ENCODE measurements at places on chromosomes 5 and 9.

DNA sequence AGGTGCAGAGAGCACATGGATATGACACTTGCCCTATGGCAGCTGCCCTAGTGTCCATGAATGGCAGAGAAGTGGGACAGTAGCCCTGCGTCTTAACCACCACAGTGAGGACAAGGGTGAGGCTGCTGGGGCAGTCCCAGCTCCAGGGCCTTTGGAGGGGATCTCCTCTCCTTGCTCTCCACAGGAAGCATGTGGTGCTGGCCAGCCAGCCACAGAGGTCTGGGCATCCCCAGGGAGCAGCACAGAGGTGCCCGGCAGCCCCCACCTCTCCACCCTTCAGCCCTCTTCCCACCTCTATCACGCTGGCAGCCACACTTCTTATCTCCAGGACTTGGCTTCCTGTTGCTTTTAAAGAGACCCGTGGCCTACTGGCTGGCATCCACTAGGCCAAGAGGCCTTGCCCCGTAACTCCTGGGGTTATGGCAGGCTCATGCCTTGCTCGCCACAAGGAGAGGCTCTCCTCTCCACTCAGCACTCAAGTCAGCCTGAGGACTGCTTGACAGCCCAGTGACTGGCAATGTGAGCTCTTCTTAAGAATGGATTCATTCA, 21.9 kb downstream of the CSF2 start:
- no peak for DNase-seq

GRCh38 chr5:83839256-83839655, 118.6 kb upstream of the HAPLN1 start:
- no peak for DNase-seq

DNA sequence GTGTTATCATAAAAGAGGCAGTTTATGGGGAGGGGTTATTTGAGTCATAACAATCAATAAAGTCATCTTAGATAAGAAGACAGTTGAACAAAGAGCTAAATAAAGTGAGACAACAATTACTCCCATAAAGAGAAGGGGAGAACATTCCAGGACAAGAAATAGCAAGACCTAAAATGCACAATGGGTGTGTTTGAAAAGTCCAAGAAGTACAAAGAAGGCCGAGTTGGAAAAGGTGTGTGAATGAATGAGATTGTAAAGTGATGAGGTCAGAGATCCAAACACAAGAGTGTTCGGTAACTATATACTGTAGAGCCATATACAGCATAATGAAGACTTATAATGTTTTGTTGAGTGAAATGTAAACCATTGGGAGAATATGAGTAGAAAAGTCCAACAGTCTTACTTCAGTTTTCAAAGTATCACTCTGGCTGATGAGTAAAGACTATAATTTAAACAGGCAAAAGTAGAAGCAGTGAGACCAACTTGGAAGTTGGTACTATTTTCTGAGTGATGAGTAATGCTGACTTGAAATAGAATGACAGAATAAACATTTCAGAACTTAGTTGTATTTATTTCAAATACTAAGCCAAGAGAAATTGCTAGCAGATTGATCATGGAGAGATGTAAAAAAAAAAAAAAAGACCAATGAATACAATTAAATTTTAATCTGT, 868.7 kb upstream of the CDH9 start:
- DNase-seq: peak; percentile 5

DNA sequence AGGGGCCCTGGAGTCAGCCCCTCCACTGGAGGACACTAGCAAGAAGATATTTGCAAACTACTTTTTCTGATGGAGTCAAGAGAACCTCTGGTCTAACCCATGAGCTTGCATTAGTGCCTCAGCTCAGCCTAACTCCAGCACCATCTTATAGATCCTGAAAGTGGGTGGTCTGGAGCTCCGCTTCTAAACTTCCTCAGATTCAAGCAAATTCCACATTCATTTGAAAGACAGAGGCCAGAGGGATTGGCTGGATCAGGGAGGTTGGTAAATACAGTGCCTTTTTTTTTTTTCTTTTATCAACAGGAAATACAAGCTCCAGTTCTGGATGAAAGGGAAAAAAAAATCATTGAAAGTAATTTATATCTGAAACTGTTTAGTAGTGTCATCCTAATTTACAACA, 99.9 kb downstream of the ENC1 start:
- no peak for DNase-seq

- no peak for DNase-seq
Observed at GRCh38 chr5:28275931-28276330, 1237.5 kb upstream of the CDH9 start.

- DNase-seq: no peak
Observed at GRCh38 chr5:89397096-89397495, 514.1 kb upstream of the MEF2C start.

GRCh38 chr5:151820903-151821302, 49.1 kb downstream of the G3BP1 start:
- no peak for DNase-seq

DNA sequence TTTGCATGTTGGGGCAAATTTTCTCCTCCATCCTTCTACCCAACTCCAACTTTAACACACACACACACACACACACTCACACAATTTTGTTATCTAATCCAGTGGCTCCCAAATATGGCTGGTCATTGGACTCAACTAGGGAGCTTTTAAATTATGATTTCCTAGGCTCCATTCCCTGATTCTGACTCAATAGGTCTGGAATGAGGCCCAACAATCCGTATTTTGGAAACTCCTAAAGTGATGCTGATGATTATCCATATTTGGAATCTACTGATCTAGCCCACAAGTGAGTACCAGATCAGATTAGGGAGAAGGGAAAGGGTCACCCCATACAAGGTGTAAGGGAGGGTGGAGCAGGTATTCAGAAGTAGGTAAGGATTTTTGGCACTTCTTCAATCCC, 309.7 kb downstream of the TLE1 start:
- no peak for DNase-seq

DNA sequence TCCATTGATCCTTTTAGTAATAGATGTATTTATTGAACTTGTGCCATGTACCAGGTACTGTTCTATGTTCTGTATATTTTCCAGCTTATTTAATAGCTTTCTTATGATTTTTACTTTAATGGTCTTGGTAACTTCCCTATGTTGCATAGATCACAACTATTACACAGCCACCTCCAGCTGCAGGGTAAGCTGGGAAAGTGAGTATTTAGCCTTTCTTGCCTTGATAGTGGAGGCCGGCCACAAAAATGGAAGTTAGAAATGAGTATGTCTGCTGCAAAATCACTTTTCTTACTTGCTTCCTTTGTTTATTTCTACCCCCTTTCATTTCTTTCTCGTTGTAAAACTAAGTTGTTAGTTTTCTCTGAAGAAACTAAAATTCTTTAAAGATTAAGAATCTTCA, 43.1 kb upstream of the ANKDD1B start:
- no peak for DNase-seq

DNA sequence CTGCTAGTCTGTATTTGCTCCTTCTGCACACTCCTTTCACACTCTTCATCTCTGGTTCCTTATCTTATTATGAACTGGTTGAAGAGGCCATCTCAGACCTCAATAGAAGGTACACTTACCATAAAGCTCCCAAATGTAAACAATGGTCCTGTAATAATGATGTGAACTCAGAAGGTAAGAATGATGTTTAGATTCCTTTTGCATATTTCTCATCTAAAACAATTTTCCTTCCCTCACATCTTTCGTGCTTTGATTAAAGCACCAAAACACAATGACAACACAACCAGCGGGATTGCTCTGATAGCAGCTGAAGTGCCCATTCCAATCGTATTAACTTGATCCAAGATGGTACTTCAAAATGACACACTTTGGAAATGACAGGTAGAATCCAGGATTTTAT, 34.3 kb downstream of the NFIB start:
- no peak for DNase-seq

- DNase-seq: no peak
Observed at GRCh38 chr9:23431459-23431858, 394.6 kb downstream of the ELAVL2 start.

DNA sequence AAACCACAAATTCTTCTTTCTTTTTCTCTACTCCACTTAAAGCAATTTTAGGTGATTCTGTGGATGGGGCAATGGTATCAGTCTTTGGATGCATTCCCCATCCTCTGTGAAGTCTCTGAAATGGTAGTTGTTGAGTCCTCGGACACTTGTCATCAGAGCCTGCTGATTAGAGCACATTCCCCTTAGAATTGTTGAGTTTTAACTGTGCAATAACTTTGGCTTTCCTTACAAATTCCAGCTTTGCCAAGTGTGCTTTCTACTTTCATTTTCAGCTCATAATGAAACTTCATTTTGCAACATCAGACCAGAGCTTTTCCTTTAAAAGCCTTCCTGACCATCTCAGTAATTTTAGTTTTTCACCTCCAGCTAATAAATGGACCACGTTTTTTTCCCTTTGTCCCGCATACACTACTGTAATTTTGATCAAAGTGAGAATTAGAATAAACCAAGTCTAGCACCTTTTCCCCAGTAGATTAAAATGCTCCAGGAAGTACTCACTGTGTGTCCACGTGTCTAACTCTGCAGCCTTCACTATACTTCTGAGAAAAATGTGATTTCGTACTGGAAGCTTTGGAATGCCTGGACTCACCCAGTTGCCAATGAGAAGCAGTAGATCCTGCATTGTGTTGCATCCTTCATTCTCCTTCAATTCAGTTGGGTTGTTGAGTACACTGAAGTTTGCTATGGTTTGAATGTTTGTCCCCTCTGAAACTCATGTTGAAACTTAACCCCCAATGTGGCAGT, 135.6 kb downstream of the NTRK2 start:
- no peak for DNase-seq

GRCh38 chr5:94473936-94474335, 144.5 kb downstream of the KIAA0825 start:
- no peak for DNase-seq

DNA sequence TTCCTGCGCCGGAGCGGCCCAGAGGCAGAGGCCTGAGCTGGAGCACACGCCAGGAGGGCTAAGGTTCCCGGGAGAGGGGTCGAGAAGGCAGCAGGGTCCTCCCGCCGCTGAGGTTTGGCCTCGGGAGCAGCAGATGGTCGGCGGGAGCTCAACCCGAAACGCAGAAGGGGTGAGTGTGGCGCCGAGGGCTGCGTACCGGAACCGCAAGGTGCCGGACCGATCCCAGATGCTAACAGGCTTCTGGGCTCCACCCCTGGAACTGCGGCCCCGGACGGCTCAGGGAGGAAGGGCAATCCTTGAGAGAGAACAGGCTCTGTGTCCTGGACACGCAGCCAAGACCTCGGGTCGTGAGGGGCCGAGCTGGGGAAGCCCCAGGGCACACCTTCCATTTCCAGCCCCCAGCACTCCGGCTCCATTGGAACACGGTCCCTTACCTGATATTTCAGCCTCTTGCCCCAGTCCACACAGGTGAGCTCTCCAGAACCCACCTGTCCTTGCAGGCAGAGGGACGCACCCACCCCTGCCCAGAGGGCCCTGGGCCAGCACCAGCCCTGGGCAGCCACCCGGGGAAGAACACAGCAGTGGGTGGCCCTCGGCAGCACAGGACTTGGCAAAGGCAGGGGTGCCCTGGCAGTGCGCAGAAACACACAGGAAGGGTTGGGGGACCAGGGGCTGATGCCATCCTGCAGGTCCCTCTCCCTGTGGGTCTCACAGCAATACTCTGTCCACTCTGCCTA, 1.4 kb downstream of the LHX3 start:
- DNase-seq: no peak

DNA sequence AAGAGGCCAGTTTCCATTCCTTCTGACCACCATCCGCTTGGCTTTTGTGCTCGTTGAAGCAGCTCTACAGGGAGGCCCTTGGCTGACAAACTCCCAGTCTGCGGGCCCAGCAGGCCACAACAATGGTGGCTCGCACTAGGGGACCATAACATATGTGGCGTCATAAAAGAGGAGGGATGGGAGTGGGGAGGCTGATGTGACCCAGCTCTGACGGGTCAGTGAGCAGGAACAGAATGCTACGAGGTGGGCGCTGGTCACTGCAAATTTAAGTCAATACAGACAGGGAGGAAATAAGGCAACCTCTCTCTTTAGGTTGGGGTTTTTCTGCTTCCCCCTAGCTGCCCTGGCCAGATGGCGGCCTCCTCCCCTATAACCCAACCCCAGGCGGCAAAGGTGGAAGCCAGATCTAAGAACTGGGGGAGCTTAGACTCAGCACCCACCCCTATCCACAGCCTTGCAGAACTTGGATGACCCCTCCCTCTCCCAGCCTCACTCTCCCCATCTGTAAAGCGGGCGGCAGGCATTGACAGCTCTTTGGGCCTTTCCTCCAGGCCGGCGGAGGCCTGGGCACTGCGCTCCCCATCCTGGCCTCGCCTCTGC, 778 bp downstream of the FRRS1L start:
- DNase-seq: no peak

DNA sequence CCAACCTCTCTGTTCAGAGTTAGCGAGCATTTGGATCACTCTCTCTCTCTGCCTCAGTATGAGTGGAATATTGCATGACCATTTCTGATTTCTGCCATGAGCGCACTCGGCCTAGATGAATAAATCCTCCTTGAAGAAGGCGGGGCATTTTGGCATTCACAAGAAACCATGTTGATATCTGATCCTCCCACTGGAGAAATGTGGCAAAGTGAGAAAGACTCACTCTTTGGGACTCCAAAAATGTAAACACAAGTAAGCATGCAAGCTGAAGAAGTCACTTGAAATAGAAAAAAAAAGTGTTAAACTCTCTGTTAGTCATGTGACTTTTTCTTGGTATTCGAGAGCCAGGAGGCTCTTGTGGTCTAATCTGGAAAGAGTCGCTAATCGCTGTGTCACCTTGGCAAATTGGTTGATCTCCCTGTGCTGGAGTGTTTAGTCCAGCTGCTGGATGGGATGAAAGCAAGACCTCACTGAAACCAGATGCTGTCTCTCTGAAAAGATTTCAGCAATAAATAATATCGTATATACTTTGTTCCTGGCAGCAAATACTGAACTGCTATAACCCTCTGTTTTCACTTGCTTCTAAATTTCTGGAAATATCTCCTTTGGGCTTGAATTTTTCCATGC, 95.5 kb downstream of the GHR start:
- DNase-seq: no peak

DNA sequence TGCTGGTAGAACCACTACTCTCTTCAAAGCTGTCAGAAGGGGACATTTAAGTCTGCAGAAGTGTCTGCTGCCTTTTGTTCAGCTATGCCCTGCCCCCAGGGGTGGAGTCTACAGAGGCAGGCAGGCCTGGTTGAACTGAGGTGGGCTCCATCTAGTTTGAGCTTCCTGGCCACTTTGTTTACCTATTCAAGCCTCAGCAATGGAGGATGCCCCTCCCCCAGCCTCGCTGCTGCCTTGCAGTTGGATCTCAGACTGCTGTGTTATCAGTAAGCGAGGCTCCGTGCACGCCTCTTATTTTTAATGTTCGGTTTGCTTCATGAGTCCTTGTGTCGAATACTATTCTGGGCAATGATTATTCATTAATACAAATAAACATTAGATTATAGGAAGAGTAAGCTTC, 3.1 kb upstream of the SLC27A6 start:
- DNase-seq: no peak

GRCh38 chr9:36739373-36740116, 166.8 kb downstream of the MELK start:
- DNase-seq: no peak

- no peak for DNase-seq
Observed at GRCh38 chr5:111127453-111128195, 35.5 kb downstream of the WDR36 start.

DNA sequence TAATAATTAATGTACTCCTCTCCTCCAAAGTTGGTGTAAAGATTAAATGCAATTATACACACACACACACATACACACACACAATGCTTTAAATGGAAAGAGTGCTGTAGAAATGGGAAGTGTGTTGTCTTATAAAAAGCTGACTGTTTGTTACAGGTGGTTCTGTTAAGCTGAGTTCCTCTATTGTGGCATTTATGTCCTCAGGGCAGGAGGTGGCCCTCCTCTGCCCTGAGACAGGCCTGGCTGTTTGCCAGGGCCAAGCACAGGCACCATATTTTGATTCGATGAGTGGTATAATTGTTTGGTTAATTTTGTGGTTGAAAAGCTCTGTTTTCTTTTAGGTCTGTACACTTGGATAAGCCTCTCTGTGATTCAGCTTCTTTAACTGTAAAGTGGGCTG, 573.9 kb downstream of the KIF4B start:
- no peak for DNase-seq
